Activated CD4-positive, alpha-beta T cell treated with anti-CD3 and anti-CD28 coated beads, Interleukin-10, Interleukin-2, amounts not matched to agents 100 ng/mL and 50 ng/mL, durations not matched to agents 16 hours and 8 hours (primary cell): ENCODE measurements at places on chromosomes 1 and 21.

GRCh38 chr1:35585281-35585680, 12.2 kb downstream of the TFAP2E start:
- no peak for DNase-seq

- no peak for DNase-seq
These were observed 350.9 kb downstream of the OLFM3 start for GRCh38 chr1:101645810-101646209.

GRCh38 chr1:7902478-7903085, 38.1 kb downstream of the TNFRSF9 start:
- peak; percentile 74 for DNase-seq

GRCh38 chr1:55287723-55288122, 72.6 kb upstream of the USP24 start:
- no peak for DNase-seq

- no peak for DNase-seq
These were observed 268.8 kb downstream of the KCTD3 start for GRCh38 chr1:215835951-215836350.

DNA sequence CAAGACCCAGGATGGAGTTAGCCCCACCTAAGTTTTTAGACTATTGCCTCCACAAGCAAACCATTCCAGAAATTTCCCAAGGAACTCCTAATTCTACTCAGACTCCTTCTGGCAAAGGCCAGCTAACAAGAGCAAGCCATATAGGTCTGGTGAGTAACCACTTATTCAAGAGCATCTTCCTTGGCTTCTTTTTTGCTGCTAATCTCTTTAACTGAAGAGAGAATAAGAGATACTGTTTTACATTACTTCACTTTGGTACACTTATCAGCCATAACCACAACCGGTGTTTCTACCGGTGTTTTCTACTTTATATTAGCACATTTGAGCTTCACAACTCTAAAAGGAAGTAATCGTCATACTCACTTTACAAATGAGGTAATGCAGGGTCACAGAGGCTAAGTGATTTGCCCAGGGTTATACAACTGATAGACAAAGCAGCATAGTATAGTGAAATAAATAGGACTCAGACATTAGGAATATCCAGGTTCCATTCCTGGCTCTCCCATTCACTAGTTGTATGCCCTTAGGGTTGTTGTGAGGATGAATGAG, 1.7 kb upstream of the EPS15 start:
- no peak for DNase-seq

DNA sequence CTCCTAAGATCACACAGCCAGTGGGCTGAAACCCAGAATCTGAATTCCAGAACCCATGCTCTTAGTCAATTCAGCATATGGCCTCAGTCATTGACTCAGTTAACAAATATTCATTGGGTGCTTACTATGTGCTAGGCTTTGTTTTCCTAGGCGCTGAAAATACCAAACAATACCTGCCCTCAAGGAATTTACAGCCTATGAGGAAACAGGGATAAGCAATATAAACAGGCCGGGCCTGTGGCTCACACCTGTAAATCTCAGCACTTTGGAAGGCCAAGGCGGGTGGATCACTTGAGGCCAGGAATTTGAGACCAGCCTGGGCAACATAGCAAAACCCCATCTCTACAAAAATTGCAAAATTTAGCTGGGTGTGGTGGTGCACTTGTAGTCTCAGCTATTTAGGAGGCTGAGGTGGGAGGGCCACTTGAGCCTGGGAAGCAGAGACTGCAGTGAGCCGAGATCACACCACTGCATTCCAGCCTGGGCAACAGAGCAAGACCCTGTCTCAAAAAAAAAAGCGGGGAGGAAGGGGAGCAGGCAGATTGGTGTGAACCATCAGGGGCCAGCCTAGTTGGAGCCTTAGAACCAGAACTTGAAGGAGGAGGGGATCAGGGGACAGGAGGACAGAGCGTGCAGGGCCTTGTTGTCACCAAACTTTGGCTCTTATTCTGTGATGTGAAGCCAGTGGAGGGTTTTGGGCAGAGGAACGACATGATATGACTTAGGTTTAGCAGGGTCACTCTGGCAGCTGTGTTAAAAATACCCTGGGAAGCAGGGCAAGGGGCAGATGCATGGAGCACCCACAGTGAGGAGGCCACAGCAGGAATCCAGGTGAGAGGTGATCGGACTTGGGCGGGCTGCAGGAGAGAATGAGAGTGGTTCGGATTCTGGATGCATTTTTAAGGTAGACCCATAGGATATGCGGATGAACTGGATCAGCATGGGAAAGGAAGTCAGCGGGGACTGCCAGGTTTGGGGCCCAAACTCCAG, 5.8 kb downstream of the TINAGL1 start:
- DNase-seq = no peak

DNA sequence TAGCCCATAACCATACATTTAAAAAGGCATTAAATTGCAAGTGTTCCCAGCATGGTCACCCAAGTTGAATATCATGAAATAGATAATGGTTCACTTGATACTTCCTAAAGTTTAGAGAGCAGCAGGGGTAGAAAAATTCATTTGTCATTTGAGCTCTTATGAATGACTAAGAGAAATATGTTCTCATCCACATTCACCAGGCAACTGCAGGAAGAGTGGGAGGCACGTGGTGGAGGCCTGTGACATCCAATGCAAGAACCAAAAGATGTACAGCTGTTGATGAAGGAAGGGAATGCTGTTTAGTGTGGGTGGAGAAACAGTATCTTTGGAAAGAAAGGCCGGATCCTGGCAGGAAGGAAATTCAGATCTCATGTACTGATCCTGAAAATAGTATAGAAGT, 473.1 kb downstream of the ADGRL2 start:
- no peak for DNase-seq

- no peak for DNase-seq
These were observed 650.3 kb upstream of the NR5A2 start for GRCh38 chr1:199377211-199377610.
